Activated CD8-positive, alpha-beta T cell treated with anti-CD3 and anti-CD28 coated beads for 36 hours (primary cell): ENCODE measurements at places on chromosomes 13 and 19. TPM values are rescaled to one million over a fixed set of nuclear protein-coding genes. Genes with fewer than 3 reads are reported as not detected.

UBE2L5 gene
- total RNA-seq, result not detected

NCR1 gene
- total RNA-seq, result 0.58 TPM

ZNF320 gene
- 7.0 TPM for total RNA-seq

TRIM28 gene
- total RNA-seq, result 527 TPM

PEG3 gene
- 0.09 TPM for total RNA-seq

NOTCH3 gene
- not detected for total RNA-seq

NPAS1 gene
- 0.65 TPM for total RNA-seq

RPL21 gene
- total RNA-seq, result 1,445 TPM

KANK3 gene
- total RNA-seq, result 3.6 TPM

SYCN gene
- not detected for total RNA-seq

CA11 gene
- 11.1 TPM for total RNA-seq

ZNF296 gene
- total RNA-seq, result 5.0 TPM

SIGLECL1 gene
- not detected for total RNA-seq

PRR36 gene
- total RNA-seq, result not detected

RFPL4AL1 gene
- not detected for total RNA-seq

WDR18 gene
- total RNA-seq, result 75.3 TPM

CCDC106 gene
- 8.8 TPM for total RNA-seq

ZNF816 gene
- 12.6 TPM for total RNA-seq

ZNF582 gene
- total RNA-seq, result 2.0 TPM

ZNF473 gene
- total RNA-seq, result 8.9 TPM
